Head of caudate nucleus (tissue), 42 donors: ENCODE measurements at places on chromosomes 1 and 21.

GRCh38 chr1:3313576-3313950 lies 140.9 kb upstream of the ARHGEF16 start:
- DNase-seq = peak; percentile 48

GRCh38 chr1:168509875-168510791 lies 33.7 kb downstream of the XCL2 start:
- DNase-seq = no peak

DNA sequence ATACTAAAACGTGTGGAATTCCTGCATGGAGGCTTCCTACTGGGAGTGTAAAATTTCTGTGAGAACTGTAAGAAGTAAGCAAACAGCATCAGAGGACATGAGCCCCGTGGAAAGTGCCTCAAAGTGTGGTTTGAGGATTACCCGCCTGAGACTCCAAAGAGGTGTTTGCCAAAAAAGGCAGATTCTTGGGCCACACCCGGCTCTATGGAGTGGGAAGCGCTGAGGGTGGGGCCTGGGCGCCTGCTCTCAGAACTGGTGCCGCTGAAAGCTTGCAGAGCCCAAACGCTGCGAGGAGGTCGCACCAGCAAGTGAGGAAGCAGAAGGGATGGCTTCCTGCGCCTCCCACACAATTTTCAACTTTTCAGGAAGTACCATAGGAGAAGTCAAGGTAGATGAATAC lies 43.0 kb upstream of the PSEN2 start:
- peak; percentile 28 for DNase-seq

DNA sequence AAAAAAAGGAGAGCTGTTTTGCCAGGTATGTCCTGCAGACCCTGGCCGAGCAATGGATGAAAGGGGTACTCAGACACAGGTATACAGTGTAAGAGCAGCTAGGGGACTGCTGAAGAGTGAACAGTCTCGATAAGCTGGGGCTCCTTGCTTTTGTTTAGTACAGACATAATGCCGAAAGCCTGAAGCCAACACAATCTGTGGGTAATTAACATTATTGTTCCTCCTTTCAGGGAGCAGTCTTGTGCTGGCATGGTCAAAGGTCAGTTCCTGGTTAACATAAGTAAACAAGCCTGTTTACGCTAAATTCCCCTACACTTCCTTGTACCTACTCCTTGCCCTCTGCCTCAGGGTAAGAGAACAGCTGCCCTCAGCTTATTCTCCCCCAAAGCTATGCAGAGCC lies 272.3 kb upstream of the ST6GALNAC5 start:
- no peak for DNase-seq

DNA sequence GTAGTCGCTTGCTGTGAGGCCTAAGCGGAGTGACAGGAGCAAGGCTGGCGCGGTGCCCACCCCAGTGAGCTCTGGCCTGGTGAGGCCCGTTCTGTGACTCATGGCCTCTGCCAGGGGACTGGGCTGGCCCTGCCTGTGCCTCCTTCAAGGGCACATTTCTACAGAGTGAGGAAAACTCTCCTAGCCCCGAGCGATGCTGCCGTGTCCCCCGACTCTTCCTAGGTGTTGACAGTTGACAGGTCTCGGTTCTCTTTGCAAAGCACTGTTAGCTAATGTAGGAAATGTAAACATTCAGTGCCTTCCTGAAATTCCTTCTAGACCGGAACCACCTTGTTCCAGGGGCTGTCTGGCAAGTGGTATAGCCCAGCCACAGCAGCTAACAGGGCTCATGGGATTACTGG lies 43.9 kb downstream of the ABCG1 start:
- DNase-seq = peak; percentile 72

DNA sequence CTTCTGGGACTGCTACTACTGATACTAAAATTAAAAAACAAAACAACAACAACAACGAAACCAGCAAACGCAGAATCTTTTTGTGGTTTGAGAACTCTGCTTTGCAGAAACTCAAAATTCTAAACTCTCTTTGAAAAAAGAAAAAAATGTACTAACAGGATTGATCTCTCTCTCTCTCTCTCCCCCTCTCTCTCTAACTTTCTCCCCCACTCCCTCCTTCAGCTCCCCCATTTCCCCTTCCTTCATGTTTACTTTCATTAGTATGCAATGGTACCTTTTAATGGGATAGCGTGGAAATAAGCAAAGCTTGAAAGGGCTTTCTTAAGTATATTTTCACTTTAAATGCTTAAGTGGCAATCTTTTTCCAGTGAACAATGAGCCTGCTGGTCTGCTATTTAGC lies 562.6 kb upstream of the ADGRL2 start:
- no peak for DNase-seq
